Endothelial cell of umbilical vein (primary cell): ENCODE measurements at places on chromosomes 13 and 19. TPM values are rescaled to one million over a fixed set of nuclear protein-coding genes. Genes with fewer than 3 reads are reported as not detected.

TRAPPC5 gene
- 148 and 172 TPM in 2 replicates for total RNA-seq

PRTN3 gene
- not detected in 2 replicates for total RNA-seq

TEKTIP1 gene
- total RNA-seq = 0.53 and 0.73 TPM in 2 replicates

RUBCNL gene
- not detected in 2 replicates for total RNA-seq

ATP4A gene
- total RNA-seq = not detected in 2 replicates

CATSPERD gene
- not detected in 2 replicates for total RNA-seq

RNF17 gene
- total RNA-seq = not detected in 2 replicates

- no peaks in the 10 kb centered on the region for H3K27me3 ChIP-seq
- peaks cover 9% of the 10 kb centered on the region for H3K4me1 ChIP-seq
- H3K36me3 ChIP-seq = peaks cover 7% of the 10 kb centered on the region
- no peak overlapping the region for H3K4me3 ChIP-seq
- H3K27ac ChIP-seq = no peak overlapping the region
- no peak for DNase-seq
Measured at GRCh38 chr19:13120817-13121216, 2.8 kb downstream of the NACC1 start.

- H3K36me3 ChIP-seq = no peaks in the 10 kb centered on the region
- H3K27me3 ChIP-seq = no peaks in the 10 kb centered on the region
- no peak for DNase-seq
- H3K4me3 ChIP-seq = no peak overlapping the region
Measured at GRCh38 chr13:56352361-56352760, 788.4 kb upstream of the PRR20A start.

DNA sequence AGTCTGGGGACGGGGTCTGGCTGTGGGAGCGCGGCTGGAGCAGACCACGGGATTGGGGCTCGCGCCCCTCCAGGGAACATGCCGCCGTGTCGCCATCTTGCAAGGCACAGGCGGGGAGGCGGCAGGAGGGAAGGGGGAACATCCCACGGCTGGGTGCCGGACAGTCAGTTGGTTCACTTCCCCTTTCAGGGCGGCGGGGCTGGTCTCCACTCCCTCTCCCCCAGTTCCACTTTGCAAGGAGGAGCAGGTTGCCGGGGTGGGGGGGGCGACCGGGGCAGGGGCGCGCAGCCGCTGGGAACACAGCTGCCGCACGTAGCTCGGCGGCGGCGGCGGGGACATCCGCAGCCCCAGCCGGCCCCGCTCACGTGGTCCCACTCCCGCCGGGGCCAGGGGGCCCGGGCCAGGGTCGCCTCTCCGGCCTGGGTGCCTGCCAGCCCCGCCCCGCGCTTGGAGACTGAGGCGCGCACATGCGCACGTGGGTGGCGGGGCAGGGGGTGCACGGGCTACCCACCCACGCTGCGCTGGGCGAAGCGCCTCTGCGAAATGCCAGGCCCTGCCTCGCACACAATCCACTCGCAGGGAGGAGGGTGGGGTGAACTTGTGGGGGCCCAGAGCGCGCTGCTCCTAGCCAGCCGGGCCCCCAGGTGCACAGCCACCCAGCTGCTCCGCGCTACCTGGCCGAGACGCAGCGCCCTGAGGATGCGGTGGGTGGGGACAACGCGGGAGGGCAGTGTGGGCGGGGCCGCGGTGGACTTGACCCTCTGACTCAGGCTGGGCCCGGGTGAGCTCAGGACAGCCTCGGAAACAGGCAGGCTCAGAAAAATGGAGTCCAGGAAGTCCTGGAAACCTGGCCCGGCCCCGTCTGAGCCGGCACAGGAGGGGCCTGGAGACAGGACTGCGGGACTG, 6.4 kb downstream of the KLF16 start:
- H3K36me3 ChIP-seq = no peaks in the 10 kb centered on the region
- H3K4me3 ChIP-seq = peak overlapping the region; percentile 17
- H3K27ac ChIP-seq = peak overlapping the region; percentile 52
- peak; percentile 76 for DNase-seq
- no peaks in the 10 kb centered on the region for H3K27me3 ChIP-seq

- H3K27ac ChIP-seq = no peak overlapping the region
- no peaks in the 10 kb centered on the region for H3K36me3 ChIP-seq
- H3K4me1 ChIP-seq = no peaks in the 10 kb centered on the region
- no peaks in the 10 kb centered on the region for H3K27me3 ChIP-seq
- DNase-seq = no peak
Measured at GRCh38 chr19:6794686-6795431, 22.4 kb downstream of the VAV1 start.

GRCh38 chr19:49678985-49679770, 2.1 kb downstream of the PRMT1 start:
- no peak overlapping the region for H3K27ac ChIP-seq
- DNase-seq = no peak

DNA sequence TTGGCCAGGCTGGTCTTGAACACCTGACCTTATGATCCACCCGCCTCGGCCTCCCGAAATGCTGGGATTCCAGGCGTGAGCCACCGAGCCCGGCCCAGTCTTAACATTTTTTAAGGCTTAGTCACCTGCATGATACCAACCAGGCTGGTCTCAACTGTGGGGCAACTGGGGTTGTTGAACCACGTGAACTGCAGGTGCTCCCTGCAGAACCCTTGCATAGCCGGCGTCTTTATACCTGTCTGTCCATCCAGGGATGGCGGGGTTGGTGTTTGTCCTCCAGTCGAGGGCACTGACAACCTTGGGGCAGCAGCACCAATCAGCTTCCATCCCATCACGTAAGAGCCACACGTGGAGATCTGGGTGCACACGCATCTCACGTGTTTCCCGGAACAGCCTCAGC, 24.8 kb upstream of the LILRA2 start:
- DNase-seq = no peak
- no peak overlapping the region for H3K4me3 ChIP-seq
- H3K36me3 ChIP-seq = no peaks in the 10 kb centered on the region

GRCh38 chr19:10439588-10439987, 19.2 kb downstream of the PDE4A start:
- no peaks in the 10 kb centered on the region for H3K36me3 ChIP-seq
- no peak overlapping the region for H3K4me3 ChIP-seq
- H3K27ac ChIP-seq = no peak overlapping the region
- no peaks in the 10 kb centered on the region for H3K27me3 ChIP-seq

DNA sequence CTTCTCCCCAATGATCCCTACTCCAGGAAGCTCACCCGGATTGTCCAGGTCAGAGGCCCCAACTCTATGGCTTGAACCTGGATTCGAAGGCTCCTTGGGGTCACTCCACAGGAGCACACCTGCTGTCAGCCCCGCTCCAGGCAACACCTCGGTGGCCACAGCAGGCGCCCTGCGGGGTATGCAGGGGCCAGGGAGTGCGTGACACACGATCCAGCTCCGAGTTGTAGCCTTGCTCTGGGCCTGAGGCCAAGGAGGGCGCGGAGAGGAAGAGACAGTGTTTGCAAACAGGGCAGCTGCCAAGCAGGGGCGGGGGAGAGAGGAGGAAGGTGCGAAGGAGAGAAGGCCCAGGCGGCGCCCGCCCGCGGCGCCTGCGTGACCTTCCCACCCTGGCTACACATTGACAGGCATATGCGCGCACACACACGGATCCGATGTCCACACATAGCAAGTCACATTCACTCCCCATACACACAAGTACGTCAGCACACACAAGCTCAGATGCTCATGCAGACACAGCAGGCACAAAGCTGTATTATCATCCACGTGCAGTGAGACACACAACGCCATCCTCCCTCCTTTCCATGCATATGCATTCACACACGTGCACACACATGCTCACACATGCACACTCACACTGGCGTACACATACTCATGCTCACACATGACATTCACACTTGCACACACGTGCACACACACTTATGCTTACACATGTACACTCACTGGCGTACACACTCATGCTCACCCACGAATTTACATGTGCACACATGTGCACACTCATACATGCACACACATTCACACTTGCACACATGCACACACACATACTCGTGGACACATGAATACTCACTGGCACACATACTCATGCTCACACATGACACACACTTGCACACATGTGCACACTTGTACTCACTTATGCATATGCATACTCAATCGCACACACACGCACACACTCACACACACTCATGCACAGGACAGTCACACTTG, 10.4 kb downstream of the SBK2 start:
- H3K27me3 ChIP-seq = no peaks in the 10 kb centered on the region
- H3K27ac ChIP-seq = no peak overlapping the region
- peak; percentile 59 for DNase-seq

- peak overlapping the region; percentile 87 for H3K4me3 ChIP-seq
- no peaks in the 10 kb centered on the region for H3K36me3 ChIP-seq
- peak; percentile 25 for DNase-seq
Measured at GRCh38 chr19:13795595-13796300, 505 bp downstream of the ZSWIM4 start.

DNA sequence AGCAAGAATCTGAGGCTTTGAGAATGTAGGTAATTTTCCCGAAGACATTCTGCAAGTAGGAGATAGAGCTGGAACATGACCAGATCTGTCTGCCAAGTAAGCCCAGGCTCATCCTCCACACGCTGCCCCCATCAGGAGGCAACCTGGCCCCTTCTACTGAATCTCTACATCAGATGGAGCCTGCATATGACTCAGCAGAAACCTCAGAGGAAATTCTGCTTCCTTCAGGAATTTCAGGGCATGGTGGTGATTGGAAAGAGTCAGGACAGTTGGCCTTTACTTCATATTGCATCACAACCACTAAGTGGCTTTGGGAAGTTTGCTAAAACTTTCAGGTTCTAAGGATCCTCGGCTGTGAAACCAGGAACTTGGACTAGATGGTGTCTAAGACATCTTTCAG, 85.2 kb downstream of the LRRC63 start:
- peak overlapping the region; percentile 29 for H3K27ac ChIP-seq
- H3K4me1 ChIP-seq = peaks cover 29% of the 10 kb centered on the region
- no peak overlapping the region for H3K4me3 ChIP-seq
- H3K36me3 ChIP-seq = no peaks in the 10 kb centered on the region
- peak; percentile 66 for DNase-seq
- no peaks in the 10 kb centered on the region for H3K27me3 ChIP-seq

DNA sequence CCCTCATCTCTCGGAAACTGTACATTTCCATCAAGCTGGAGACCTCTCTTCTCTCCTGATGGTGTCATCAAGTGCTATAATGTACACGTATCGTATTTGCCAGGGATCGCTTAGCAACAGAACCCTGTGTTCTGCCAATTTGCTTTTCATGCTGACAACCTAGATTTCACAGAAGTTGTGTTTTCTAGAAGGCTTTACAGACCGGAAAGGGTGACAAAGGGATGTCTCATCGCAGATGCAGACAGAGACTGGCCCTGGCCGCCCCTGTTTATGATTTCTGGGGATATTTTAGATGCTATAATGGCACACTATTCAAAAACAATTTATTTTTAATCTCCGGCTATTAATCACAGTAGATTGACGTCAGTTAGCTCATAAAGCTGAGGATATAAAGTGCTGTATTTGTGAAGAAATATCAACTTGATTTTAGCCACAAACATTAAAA, 291.4 kb downstream of the IRS2 start:
- no peaks in the 10 kb centered on the region for H3K4me1 ChIP-seq
- H3K27ac ChIP-seq = no peak overlapping the region
- H3K4me3 ChIP-seq = no peak overlapping the region
- no peaks in the 10 kb centered on the region for H3K36me3 ChIP-seq
- no peaks in the 10 kb centered on the region for H3K27me3 ChIP-seq
- no peak for DNase-seq
